CD4-positive, alpha-beta T cell treated with Interleukin-17A for 1 hour (primary cell): ENCODE measurements at places on chromosomes 2 and 18.

GRCh38 chr2:231207734-231208133 lies 9.3 kb downstream of the ARMC9 start:
- DNase-seq, result no peak

DNA sequence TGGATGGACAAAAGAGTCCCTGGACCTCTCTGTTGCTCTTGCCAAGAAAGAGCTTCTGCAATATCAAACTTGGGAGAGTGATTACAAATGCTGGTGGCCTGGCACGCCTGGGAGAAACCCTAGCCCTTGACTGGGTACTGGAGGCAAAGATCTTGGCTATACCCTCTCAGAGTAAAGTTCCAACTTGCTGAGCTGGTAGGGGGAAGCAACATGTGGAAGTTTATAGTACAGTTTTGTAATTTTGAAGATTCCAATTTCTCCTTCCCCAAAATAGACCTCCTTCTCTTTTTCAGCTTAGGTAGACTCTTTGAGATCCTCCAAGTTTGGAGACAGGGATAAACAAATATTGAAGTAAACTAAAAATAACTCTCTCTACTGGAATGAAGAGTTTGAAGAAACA lies 645.3 kb downstream of the NR4A2 start:
- no peak for DNase-seq

DNA sequence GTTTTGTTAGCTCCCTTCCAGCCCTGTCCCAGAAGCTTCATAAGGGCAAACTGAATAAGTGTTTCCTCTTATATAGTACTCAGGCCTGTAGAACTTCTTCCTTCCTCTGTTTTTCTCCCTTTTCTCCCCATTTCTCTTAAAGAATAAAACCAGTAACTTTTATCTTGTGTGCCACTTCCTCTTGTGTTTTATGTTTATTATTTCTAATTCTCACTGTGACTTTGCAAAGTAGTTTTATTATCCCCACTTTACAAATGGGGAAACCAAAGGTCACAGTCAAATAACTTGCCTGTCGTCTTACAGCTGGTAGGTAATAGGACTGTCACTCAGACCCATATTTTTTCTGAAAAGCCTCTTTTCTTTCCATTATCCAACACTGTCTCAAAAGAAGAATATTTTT lies 42.4 kb downstream of the RBBP8 start:
- DNase-seq, result no peak

DNA sequence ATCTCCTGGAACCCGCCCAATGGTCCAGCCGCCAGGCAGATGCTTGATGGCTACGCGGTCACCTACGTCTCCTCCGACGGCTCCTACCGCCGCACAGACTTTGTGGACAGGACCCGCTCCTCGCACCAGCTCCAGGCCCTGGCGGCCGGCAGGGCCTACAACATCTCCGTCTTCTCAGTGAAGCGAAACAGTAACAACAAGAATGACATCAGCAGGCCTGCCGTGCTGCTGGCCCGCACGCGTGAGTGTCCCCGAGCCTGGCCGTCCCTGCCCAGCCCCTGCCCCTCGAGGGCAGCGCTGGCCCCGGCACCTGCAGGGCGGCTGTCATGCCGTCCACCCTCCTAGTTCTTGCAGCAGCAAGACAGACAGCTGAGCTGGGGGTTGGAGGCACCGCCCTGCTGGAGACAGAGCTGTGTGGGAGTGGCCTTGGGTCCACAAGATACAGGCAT lies 36.7 kb downstream of the MTERF4 start:
- DNase-seq, result no peak

- DNase-seq, result no peak
Observed at GRCh38 chr2:150538651-150539201, 51.3 kb upstream of the RND3 start.

DNA sequence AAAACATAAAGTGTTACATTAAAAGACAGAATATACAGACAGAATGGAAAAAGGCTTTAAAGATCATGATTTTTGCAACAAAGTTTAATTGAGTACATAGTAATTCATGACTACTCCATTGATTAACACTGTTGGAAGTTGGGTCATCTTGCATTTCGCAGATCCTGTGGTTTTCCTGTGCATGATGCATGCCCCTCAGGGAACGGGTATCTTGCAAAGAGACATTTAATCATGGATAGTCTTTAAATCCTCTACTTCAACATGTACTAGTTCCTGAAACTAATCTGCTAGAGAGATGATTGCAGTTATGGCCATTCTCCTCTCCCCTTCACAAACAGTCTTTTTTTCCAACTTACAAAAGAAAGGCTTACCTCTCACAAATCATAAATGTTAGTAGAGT lies 155.6 kb upstream of the DSEL start:
- no peak for DNase-seq

- DNase-seq, result no peak
Observed at GRCh38 chr18:62829936-62830335, 114.6 kb downstream of the PHLPP1 start.

DNA sequence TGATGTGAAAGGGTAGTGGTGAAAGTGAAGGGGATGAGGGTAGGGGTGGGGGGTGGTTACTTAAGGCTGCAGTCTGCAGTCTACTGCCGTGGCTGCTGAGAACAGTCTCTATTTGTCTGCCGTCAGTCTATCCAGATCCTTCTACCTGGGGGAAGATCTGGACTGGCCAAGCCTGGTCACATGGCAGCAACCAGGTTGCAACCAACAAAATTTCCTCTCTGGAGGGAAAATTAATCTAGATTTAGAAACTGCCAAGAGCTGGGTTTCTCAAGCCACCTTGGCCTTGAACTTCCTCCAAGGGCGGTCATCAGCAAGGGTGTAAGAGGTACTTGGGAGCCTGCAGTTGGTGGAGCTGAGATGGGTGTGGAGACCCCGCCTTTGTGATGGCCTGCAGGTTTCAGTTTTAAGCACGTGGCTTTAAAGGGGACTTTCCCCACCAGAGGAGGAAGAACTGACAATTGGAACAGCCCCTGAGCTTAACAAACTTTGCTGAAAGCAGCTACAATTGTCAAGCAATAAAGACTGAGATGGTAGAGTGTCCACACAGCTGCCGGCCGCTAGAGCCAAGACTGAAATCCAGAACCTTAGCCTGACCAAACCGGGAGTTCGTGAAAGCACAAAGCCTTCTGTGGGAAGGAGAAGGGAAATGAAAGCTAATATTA lies 31.4 kb upstream of the KCMF1 start:
- peak; percentile 91 for DNase-seq

DNA sequence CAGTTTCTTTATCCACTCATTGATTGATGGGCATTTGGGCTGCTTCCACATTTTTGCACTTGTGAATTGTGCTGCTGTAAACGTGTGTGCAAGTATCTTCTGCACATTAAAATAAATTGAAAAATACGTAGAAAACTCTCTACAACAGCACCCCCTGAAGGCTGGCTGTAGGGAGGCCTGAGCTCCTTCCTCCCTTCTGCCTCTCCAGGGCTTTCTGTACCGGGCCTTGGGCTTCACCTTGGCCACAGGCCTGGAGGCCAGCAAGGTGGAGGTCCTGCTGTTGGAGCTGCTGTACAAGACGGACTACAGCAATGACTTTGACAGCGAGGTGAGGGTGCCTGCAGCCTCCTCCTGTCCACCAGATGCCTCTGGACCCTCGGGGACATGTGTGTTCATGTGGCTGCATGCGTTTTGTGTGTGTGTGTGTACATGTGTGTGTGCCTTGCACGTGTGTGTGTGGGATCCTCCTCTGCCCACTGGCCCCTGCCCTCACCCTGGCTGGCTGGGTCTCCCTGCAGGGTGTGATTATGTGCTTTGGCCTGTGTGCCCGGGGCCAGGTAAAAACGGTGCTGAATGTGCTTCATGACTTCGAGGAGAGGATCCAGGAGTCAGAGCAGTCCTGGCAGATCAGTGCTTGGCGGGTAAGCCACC lies 29.2 kb downstream of the MROH2A start:
- no peak for DNase-seq

- no peak for DNase-seq
Observed at GRCh38 chr18:211582-211981, 53.2 kb downstream of the USP14 start.

DNA sequence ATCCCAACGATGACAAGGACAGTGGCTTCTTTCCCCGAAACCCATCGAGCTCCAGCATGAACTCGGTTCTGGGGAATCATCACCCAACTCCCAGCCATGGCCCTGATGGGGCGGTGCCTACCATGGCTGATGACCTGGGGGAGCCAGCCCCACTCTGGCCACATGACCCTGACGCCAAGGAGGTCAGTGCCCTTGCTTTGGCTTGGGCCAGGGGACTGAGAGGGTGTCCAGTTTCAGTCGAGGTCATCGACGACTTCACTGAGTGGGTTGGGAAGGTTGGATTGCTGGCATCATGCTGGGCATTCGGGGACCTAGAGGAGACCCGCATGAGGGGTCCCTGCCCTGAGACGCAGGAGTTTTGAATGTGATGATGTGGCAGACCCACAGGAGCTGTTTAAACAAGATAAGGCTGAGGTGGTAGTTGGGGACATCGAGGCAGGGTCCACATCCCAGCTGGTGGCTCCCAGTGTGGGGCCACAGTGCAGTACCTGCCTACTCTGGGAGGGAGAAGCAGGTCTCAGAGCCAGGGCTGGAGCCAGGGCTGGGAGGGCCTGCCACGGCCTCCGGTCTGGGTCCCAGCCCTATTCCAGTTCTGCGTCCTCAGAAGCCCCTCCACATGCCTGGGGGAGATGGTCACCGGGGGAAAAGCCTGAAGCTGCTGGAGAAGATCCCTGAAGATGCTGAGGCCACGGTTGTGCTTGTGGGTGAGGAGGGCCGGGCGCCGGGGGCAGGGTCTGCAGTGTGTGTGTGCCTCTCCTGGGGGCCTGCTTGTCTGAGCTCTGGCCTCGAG lies 6.0 kb downstream of the SLC4A3 start:
- DNase-seq, result no peak

DNA sequence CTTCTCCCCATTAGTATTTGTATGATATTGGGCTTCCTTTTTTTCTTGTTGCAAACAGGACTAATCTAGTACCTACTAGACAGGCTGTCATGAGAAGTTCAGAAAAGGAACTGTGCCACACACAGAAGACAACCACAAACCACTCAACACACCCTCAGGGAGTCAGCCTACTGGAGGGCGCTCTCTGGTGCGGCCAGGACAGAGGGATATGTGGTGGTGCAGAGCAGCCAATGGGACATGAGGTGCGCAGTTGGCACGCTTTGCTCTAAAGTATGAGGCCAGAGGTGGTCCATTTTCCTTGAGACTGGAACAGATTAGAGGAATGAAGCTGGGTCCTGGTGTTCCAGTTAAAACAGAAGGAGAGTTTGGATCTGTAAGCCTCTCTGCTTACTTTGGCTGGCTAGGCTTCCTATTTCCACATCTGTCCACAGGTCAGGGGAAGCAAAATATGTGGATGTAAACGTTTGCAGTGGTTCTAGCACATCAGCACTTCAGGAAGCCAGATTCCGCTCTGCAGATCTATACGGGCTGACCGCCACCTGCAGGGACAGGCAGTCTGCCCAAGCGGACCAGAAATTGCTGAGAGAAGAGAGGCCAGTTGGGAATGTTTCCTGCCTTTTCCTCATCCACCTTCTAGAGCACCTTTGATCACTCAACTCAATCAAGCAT lies 114.1 kb downstream of the GFPT1 start:
- DNase-seq, result no peak

DNA sequence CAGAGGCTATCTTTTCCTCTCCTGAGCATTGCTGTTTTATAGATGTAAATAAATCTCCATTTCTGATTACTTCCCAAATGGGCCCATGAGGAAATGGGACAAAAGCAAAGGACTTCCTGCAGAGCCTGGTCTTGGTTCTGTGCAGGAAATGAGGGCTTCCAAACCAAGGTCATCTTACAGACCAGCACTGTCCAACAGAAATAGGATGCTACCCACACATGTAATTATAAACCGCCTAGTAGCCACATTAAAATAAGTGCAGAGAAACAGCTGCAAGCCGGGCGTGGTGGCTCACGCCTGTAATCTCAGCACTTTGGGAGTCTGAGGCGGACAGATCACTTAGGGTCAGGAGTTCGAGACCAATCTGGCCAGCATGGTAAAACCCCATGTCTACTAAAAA lies 6.2 kb downstream of the TTL start:
- no peak for DNase-seq

DNA sequence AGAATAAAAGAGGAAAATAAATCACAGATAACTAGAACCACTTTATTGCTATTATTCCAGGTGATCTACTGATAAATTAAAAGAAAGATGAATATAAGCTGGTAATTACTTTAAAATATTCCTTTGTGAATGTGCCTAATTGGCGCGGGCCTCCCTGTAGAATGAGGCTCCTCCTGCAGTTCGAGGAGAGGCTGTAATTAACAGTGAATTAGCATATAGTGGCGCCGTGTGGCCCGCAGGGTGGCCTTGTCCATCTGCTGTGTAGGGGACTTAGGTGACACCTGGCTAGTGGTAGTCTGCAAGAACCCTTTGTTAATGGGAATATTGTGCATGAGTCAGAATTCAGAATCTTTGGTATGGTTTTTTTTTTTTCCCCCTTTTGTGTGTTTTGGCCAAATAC lies 119.8 kb downstream of the AGAP1 start:
- no peak for DNase-seq

- DNase-seq, result no peak
Observed at GRCh38 chr18:25229081-25229480, 122.9 kb downstream of the ZNF521 start.
